Cardiac ventricle fibroblast (primary cell): ENCODE measurements at places on chromosomes 16 and 17. TPM values are rescaled to one million over a fixed set of nuclear protein-coding genes. Genes with fewer than 3 reads are reported as not detected.

Gene CACNG3
- not detected in 2 replicates for total RNA-seq

Gene CDRT15L2
- total RNA-seq, result not detected in 2 replicates

Gene CDC27
- 48.9 and 58.1 TPM in 2 replicates for total RNA-seq

Gene CRHR1
- not detected in 2 replicates for total RNA-seq

Gene KRTAP2-1
- not detected in 2 replicates for total RNA-seq

Gene TMEM132E
- total RNA-seq, result not detected in 2 replicates

Gene TBC1D3C
- total RNA-seq, result not detected in 2 replicates

Gene ZSWIM7
- 9.6 and 14.3 TPM in 2 replicates for total RNA-seq

Gene C1QL1
- 0.31 TPM in 1 of 2 replicates, not detected in the other for total RNA-seq

Gene CLEC18A
- 0.24 and 0.25 TPM in 2 replicates for total RNA-seq

Gene ABCC11
- total RNA-seq, result 2.6 TPM in 1 of 2 replicates, not detected in the other

Gene GID4
- 10.3 and 10.9 TPM in 2 replicates for total RNA-seq

Gene NAGS
- 1.6 TPM in 2 replicates for total RNA-seq

Gene CA7
- not detected in 2 replicates for total RNA-seq

Gene SLX1B
- total RNA-seq, result 15.3 and 16.4 TPM in 2 replicates

Gene OR4D1
- not detected in 2 replicates for total RNA-seq

Gene FOXL1
- 1.9 and 2.7 TPM in 2 replicates for total RNA-seq

Gene TP53TG3F
- total RNA-seq, result not detected in 2 replicates

Gene HCRT
- not detected in 2 replicates for total RNA-seq

Gene ACSM2A
- total RNA-seq, result 0.10 TPM in 1 of 2 replicates, not detected in the other

Gene TSNAXIP1
- total RNA-seq, result 0.15 and 0.62 TPM in 2 replicates

Gene PGS1
- total RNA-seq, result 15.8 and 23.6 TPM in 2 replicates

Gene RUNDC3A
- total RNA-seq, result 0.10 TPM in 1 of 2 replicates, not detected in the other

Gene C16orf46
- 0.87 and 2.1 TPM in 2 replicates for total RNA-seq

Gene MYH8
- not detected in 2 replicates for total RNA-seq

Gene TERB1
- not detected in 2 replicates for total RNA-seq

Gene KRTAP4-6
- total RNA-seq, result not detected in 2 replicates

Gene HBA2
- total RNA-seq, result 4.3 TPM in 1 of 2 replicates, not detected in the other

Gene LGALS3BP
- 579 and 706 TPM in 2 replicates for total RNA-seq

Gene LRRC46
- total RNA-seq, result 0.25 TPM in 1 of 2 replicates, not detected in the other

Gene ABCC12
- total RNA-seq, result 0.10 and 0.12 TPM in 2 replicates

Gene STX1B
- total RNA-seq, result 0.25 and 0.29 TPM in 2 replicates

Gene MRPS23
- 9.7 and 15.0 TPM in 2 replicates for total RNA-seq

Gene KCNJ18
- total RNA-seq, result not detected in 2 replicates

Gene ICAM2
- 12.2 and 17.6 TPM in 2 replicates for total RNA-seq

Gene PERCC1
- not detected in 2 replicates for total RNA-seq

Gene DRC3
- total RNA-seq, result 0.87 and 2.0 TPM in 2 replicates

Gene GH1
- total RNA-seq, result not detected in 2 replicates

Gene SLC52A1
- not detected in 2 replicates for total RNA-seq

Gene TMEM220
- 3.4 and 6.9 TPM in 2 replicates for total RNA-seq

Gene JMJD6
- 14.2 and 14.9 TPM in 2 replicates for total RNA-seq

Gene ENPP7
- not detected in 2 replicates for total RNA-seq

Gene CD19
- not detected in 2 replicates for total RNA-seq

Gene ATP1B2
- 0.10 and 0.12 TPM in 2 replicates for total RNA-seq

Gene IRX5
- total RNA-seq, result 1.0 and 1.1 TPM in 2 replicates

Gene P2RX1
- total RNA-seq, result not detected in 2 replicates

Gene GDPD1
- 1.3 TPM in 1 of 2 replicates, not detected in the other for total RNA-seq

Gene CCT6B
- 0.69 and 1.5 TPM in 2 replicates for total RNA-seq

Gene JPH3
- not detected in 2 replicates for total RNA-seq

Gene CD300E
- total RNA-seq, result not detected in 2 replicates

Gene DNASE1L2
- 4.5 TPM in 1 of 2 replicates, not detected in the other for total RNA-seq

Gene CAPN15
- 29.2 and 37.8 TPM in 2 replicates for total RNA-seq

Gene FBXO39
- total RNA-seq, result 0.31 and 0.39 TPM in 2 replicates

Gene ZACN
- total RNA-seq, result not detected in 2 replicates
